Stimulated activated CD8-positive, alpha-beta memory T cell treated with anti-CD3 and anti-CD28 coated beads, Interleukin-12 subunit alpha, Interleukin-12 subunit beta, amount 100 ng/mL, for 1 hour (primary cell): ENCODE measurements at places on chromosomes 13 and 19.

DNA sequence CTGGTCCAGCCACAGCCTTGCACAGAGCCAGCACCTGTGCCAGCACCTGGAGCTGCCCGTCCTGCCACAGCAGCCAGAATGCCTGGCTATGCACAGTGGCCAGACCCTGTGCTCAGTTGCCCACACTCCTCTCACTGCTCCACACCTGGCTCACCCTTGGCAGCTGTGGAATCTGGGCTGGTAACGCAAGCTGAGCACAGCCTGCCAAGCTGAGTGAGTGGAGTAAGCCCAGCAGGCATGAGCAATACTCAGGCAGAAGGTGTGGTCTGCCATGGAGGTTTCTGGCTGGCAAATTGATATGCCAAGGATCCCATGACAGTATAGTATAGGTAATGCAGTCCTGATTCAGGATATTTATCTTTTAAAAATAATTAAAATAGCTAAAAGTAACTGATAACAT, 122.2 kb downstream of the PCDH9 start:
- no peak for DNase-seq

GRCh38 chr13:31878955-31879354, 139.6 kb downstream of the RXFP2 start:
- DNase-seq = no peak

DNA sequence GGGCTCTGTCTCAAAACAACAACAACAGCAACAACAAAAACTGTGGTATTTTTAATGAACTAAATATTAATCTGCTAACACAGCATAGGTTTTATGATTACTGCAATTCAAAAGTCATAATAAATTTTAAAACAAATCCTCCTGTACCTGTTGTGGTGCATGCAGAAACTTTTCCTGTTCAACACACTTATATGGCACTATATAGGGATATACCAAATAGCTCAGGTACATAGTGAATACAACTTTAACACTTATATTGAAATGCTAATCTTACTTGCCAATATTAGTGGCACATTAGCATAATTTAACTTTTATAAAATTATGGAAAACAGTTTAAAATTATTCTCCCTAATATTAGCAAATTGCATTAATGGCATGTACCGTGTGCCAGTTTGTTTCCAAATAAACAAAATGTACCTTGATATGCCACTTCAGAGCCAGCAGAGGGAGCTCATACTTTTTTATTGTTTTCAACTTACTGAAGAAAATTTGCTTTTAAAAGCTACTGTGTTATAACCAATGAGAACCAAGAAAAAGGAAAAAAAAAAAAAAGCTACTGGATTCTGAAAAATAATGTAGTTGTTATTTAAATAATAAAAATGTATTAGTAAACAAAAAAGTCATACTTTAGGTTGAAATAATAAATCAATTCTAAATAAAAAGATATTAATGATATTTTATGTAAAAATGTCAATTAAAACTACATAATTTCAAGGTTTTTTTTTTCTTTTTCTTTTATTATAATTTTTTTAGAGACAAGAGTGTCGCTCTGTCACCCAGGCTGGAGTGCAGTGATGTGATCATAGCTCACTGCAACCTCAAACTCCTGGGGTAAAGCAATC, 18.0 kb upstream of the RBM26 start:
- DNase-seq = no peak

- peak; percentile 27 for DNase-seq
These were observed 48.6 kb upstream of the GTF3A start for GRCh38 chr13:27375686-27376326.

- DNase-seq = no peak
These were observed 55.4 kb downstream of the KCTD12 start for GRCh38 chr13:76830805-76831204.

DNA sequence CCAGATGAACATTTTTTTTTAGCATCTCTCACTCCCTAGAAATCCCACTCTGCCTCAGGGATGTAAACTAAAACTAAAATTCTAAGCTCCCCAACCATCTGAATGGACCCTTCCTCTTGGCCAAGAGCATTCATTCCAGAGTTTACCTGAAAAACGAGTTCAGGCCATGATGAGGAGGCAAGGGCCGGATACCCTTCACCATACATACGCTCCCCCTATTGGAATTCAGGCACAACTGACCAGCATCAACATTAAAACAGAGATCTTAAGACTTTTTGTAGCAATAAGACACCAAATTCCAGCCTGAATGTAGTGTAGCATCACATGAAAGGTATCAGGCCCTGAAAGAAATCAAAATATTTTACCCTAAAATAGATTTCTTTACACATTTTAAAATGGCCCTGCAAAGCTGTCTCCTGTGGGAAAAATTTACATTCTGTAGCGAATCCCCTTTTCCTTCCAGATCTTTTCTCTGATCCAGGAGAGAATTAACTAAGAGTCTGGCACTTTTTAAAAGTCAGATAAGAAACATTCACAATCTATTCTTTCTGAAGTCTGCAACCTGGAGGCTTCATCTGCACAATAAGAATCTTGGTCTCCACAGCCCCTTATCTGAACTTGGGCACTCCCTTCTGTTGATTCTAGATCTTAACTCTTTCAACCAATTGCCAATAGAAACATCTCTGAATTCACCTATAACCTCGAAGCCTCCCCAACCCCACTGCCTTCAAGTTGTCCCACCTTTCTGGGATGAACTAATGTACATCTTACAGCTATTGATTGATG, 888.5 kb downstream of the UQCRFS1 start:
- no peak for DNase-seq

DNA sequence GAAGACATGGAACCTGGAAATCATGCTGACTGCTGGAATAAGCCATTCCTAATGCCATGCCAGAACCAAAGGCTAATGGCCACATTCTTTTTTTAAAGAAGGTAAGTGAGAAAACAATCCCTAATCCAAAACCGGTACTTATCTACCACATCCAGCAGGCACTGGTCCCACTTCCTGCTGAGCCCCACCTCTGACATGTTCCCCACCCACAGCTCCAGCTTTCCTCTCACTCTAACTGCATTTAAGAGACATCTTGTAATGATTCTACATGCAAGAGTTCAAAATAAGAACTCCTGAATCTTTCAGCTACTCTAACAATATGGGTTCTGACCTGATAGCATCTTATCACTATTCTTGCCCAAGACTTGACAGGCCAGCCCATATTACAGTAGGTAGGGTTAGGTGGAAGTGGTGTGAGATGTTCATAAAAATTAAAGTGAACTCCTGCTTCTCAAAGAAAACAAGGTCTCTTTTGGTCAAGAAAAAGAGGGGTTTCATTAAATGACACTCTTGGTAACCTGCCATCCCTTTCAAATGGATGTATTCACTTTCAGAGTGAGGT, 41.9 kb downstream of the N4BP2L2 start:
- DNase-seq = no peak

DNA sequence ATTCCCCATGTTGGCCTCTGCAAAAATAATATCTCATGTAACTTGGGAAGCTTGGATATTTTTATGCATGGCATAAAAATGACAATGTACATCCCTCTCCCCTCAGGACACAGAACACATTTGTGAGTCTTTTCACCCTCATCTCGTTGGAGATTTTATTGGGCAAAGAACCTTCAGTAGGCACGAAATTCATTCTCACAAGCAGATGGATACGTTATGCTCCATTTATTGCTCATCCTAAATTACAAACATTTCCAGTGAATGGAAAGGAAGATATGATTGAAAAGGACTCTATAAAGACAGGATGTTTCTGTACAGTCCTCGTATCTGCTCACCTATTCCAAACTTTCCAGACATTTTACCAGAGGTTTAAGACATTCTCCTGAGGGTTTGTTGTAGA, 1175.8 kb downstream of the UQCRFS1 start:
- DNase-seq = no peak

DNA sequence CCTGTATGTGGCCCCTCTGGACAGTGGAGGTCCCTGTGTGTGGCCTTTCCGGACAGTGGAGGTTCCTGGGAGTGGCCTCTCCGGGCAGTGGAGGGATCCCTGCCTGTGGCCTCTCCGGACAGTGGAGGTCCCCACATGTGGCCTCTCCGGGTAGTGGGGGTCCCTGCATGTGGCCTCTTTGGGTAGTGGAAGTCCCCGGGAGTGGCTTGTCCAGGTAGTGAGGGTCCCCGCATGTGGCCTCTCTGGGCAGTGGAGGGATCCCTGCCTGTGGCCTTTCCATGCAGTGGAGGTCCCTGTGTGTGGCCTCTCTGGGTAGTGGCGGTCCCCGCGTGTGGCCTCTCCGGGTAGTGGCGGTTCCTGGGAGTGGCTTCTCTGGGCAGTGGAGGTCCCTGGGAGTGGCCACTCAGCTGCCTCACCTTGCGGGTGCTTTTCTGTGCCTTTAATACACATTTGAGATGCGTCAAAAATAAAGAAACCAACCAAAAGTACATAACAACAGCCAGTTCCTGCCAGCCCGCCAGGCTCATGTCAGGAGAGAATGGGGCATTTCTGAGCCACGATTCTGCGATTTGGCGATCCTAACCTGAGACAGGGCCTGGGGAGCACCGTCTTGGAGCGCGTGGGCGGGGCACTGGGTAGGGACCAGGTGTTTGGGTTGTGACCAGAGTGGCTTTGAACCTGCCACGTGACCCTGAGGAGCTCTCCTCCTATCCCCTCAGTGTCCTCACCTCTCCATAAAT, 194.7 kb downstream of the ZNF536 start:
- no peak for DNase-seq

GRCh38 chr19:11463391-11463790, 17.5 kb downstream of the ELAVL3 start:
- DNase-seq = no peak

DNA sequence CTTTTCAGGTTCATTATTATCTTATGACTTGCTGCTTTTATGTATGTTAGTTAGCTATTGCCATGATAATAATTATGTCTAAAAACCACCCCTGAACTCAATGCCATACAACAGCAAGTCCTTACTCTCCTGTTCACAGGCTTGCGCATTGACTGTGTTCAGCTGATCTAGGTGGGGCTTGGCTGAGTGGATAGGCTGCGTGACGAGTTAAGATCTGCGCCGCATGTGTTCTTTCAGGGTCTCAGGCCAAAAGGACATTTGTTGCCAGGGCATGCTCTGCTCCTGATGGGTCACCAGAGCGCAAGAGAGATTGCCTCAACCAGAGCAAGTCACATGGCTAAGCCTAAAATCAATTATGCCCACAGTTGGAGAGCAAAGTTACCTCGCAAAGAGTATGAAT, 859 bp downstream of the ZNF568 start:
- no peak for DNase-seq

- no peak for DNase-seq
These were observed 64.7 kb upstream of the STARD13 start for GRCh38 chr13:33349986-33350826.

DNA sequence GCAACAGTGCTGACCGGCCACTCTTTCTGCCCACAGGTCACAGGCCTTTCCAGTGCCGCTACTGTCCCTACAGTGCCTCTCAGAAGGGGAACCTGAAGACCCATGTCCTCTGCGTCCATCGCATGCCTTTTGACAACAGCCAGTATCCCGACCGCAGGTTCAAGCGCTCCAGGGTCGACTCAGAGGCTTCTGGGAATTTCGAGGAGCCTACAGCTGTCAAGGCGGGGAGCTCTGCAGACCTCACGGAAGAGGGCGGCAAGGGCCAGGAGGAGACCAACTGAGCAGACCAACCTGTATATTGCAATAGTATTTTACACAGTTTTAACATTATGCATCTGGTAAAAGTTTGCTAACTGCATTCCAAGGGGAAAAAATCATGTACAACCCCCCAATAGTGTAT, 338.5 kb downstream of the ZNF536 start:
- DNase-seq = no peak

DNA sequence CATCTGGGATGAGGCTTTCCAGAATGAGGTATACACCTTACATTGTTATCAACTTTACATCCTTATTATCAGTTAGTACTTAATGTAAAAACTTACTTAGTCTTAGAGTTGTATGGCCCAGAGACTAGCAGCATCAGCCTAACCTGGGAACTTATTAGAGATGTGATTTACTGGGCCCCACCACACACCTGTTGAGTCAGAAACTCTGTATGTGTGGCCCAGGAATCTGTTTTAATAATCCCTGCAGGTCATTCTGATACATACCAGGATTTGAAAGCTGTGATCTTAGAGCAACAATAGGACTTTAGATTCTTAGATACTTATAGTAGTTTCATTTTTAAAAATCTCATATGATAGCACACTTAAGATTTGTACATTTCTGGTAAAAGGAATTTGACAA, 17.4 kb downstream of the FNDC3A start:
- DNase-seq = no peak

DNA sequence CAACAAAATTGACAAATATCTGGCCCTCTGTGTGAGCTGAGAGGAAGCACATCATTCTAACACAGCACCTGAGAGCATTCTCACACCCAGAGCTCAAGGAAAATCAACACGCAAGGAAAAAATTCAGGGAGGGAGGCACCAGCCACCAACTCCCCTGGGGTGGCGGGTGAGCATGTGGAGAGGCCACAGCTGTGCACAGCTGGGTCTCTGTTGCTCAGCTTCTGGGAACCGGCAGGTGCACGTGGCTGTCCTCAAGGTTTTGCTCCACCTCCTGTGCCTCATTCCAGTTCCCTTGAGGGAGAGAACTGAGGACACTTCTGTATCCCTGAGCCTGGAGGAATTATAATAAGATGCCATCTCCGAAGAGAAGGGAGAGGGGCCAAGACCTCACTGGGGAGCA, 134.0 kb downstream of the USP12 start:
- DNase-seq = no peak

GRCh38 chr19:30722186-30722585, 350.0 kb downstream of the ZNF536 start:
- no peak for DNase-seq
